ENCODE measurements at places on chromosomes 1 and 21.

- DNase-seq, result no peak
These were observed 309.1 kb downstream of the MATN1 start for GRCh38 chr1:30414086-30414850.

GRCh38 chr1:167819849-167820683 lies 93.9 kb downstream of the ADCY10 start:
- DNase-seq, result peak; percentile 56

GRCh38 chr1:23100074-23100748 lies 68.4 kb downstream of the LUZP1 start:
- no peak for DNase-seq

DNA sequence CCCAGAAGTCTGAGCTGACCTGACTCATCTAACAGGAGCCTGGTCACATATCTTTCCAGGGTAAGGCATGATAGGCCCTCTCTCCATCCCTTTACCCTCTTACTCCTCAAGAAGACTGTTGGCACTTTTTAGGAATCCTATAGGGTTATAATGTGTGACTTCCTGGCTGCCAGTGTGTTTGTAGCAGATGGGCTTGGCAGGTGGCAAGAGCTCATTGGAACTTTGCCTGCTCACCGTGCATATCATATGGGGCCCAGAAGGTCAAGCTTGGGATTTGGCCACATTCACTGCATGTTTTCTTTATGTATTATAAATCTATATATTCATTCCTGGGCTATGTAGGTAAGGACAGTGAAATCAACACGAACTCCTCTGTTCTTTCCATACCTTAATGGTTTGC lies 5.2 kb downstream of the KAZN start:
- DNase-seq, result no peak

DNA sequence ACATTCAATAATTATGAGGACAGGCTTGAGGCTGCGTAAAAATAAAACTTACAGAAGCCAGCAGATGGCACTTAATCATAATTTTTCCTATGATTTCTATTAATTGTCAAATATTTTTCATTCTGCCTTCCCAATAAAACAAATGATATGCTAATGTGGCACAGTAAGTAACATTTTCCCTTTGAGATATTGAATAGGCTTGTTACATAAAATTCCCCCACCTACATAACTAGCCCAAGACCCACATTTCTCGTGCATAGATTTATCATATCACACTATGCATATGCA lies 55.4 kb upstream of the PTGFRN start:
- DNase-seq, result no peak

- no peak for DNase-seq
These were observed 13.3 kb upstream of the ATF3 start for GRCh38 chr1:212595229-212595628.

GRCh38 chr1:28604411-28604810 lies 12.3 kb downstream of the RAB42 start:
- no peak for DNase-seq

DNA sequence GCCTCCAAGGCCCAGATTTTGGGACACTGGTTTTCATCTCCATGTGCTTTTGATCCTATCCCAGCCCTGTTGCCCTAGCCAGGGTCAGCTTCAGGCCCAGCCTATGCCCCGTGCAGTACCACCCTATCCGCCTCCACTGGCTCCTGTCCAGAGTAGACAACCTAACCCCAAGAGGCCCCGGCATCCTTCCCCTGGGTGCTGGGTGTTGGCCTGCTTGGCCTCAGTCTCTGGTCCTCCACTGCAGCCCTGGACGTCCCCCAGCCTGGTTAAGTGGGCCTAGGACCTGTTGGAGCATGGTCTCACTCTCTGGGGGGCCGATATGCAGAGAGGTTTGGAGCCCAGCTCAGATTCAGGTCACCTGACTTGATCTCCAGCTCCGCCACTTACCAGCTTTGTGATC lies 1.6 kb downstream of the CSF3R start:
- DNase-seq, result no peak

DNA sequence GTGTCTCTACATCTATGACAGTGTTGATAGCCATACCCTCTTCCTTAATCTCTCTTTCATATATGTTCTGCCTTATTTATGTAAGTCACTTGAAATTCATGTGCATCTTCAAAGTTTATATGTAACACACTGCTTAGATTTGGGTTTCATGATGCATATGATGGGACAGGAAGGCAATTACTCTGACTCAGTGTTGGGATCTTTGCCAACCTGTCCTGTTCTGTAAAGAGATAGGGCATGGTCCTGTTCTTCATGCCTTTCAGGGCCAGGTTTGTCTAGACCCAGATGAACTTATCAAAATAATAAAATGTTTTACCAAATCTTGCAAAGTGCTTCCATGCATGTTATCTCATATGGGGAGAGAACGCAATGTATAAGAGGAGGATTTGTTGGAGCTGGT lies 69.5 kb downstream of the TMPRSS15 start:
- no peak for DNase-seq

DNA sequence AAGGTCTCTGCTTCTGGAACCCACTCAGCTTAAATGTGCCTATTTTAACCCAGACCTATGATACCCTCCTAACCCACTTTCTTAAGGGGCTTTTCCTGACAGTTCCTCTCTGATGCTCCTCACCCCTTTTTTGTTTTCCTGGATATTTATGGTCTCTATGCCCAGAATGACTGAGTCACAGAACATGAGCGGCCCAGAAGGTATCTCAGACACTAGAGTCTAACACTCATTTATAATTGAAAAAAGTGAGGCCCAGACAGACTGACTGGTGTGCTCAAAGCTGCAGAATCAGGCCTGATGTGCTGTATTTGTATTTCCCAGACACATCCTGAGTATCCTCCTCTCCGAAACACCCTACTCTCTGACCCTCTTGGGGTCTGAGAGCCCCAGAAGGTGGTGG lies 44.0 kb downstream of the LRRC71 start:
- no peak for DNase-seq

DNA sequence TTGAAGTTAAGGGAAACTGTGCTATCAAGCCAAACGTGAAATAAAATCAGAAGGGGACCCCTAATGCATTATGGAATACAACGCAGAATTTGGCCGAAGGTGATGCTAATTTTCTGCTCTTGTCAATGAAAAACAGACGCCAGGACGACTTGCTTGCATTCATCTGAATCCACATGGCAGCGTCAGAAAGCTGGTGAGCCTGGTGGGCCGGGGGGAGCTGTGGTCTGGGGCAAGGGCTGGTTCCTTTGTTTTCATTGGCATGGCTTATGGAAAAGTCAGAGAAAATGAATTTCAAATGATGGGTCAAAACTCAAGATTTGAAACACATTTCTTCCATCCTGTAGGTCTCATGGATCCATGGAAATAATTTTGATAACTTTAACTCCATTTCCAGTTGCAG lies 86.4 kb upstream of the RUNX1 start:
- no peak for DNase-seq

GRCh38 chr1:226979115-226979516 lies 39.0 kb downstream of the COQ8A start:
- no peak for DNase-seq

- DNase-seq, result no peak
These were observed 4.4 kb downstream of the SH2D1B start for GRCh38 chr1:162407539-162407938.

DNA sequence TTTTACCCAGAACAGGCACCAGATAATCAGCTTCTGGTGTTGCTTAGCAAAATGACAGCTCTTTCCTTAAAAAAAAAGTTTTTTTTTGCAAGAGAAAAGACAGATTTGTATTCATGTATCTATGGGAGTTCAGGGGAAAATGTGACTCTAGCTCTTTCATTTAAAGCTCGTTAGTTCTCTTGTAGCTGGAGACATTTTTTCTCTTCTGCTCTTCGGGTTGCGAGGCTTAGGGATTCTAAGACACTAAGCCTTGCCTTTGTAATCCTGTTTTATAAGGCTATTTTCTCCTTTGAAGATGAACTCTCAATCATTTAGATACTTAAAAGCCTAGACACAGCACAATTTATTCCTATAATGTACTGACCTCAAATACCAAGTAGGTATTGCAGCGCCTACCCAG lies 40.3 kb upstream of the EDARADD start:
- no peak for DNase-seq

- DNase-seq, result no peak
These were observed 45.7 kb downstream of the PCNT start for GRCh38 chr21:46369520-46370235.

- DNase-seq, result no peak
These were observed 462.8 kb upstream of the NFIA start for GRCh38 chr1:60619581-60619980.

DNA sequence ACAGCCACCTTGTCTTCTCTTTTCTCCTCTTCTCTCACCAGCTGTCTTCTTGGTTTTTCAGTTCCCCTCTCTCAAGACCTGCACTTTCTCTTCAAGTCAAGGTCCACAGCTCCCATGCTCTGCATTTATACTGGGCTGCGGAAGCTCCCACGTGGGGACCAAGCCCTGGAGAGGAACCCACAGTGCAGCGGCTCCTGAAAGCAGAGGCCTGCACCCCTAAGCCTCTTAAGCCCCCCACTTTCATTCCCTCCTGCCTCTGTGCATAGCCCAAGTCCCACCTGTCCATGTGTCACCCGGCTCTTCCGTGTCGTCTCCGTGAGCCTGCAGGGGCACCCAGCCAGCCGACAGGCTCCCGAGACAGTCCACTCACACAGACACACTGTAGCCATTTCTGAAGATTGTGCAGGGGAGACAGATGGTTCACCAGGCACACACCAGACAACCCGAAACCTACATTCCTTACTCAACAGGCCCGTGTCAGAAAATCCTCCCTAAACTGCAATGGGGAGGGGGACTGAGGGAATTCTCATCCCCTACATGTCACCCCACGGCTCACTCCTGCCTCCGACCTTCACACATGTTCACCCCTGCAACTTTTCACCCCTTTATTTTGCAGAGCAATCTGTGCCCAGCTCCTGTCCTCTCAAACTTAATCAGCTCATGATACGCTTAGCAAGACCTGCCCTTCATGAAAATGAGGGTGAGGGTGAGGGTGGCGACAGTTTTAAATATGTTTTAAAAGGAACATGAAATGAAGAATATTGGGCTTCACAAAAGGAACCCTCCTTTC lies 6.3 kb downstream of the MX2 start:
- DNase-seq, result no peak

DNA sequence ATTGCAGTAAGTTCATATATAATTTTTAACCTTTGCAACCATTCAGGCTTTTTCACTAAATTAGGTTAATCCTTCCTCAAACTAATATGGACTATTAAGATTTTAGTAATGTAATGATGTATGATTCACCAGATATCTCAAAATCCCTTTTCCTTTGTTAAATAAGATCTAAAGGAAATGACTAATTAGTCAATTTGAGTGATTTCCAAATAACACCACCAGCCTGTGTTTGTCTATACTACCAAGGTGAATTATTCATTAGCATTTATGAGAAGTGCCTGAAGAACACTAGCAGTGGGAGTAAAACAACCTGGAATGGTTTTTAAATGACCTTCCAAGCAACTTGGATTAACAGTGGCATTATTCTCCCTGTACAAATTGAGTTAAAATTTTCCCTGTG lies 670.6 kb upstream of the PKN2 start:
- DNase-seq, result no peak

DNA sequence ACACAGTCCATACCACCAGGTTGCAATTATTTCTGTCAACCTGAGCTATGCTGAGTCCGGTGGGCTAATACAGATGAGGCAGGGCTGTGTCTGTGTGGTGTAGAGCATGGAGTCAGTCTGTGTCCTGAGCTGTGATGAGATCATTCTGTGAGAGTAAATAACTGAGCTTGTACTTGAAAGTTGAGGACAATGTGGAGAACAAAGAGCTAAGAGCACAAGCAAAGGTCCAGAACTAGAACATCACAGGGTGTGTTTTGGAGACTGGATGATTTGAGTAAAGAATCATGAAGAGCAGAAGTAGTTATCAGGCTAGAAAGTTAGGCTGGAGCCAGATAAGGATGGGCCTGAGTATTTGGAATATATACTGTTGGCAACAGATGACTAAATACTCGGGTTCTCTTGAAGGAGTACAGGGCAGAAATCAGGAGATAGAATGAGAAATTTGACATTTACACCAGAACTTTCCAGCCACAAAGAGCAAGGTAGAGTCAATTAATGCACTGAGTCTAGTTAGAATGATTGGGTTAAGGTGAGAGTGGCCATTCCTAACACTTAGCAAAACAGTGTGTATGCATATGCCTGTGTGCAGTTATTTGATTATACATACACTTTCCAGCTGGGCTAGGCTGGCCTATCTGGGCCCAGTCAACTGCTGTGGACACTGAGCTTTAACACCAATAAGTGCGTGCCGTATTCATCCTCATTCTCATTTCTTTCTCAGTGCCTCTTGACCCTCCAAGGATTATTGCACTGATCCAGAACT lies 48.8 kb downstream of the LEPR start:
- peak; percentile 26 for DNase-seq

- no peak for DNase-seq
These were observed 52.7 kb downstream of the TRIM33 start for GRCh38 chr1:114458237-114458777.

DNA sequence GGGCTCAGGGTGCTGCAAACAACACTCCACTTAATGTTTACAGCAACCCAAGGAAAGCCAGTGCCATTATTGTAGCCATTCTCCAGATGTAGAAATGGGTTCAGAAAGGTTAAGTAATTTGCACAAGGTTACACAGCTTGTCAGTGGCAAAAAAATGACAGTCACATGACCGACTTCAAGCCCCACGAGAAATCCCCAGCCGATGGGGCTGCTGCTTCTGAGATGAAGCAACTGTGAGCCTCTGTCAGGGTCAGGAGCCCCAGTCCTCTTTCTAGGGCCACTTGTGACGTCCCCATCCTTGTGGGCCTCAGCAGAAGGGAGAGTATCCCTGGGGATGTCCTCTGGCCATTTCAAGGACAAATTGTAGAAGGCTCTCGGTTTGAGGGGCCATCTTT lies 54.8 kb downstream of the EDN2 start:
- no peak for DNase-seq

DNA sequence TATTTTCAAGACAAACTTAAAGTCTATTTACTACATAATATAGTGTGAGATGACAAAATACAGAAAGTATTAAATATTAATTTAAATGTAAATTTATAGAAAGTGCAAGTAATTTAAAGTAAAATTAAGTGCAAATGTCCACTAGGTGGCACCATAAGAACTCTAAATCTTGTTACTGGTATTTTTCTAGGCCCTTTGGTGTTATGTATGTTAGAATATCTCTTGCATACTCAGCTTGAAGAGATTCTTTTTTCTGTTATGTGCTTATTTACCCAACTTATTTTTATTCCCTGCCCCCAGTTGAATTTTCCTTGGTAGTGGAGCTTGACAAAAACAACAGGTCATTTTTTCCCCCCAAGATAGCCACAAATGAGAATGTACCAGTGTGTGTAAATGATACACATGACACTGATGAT lies 71.5 kb downstream of the RPS6KC1 start:
- no peak for DNase-seq

DNA sequence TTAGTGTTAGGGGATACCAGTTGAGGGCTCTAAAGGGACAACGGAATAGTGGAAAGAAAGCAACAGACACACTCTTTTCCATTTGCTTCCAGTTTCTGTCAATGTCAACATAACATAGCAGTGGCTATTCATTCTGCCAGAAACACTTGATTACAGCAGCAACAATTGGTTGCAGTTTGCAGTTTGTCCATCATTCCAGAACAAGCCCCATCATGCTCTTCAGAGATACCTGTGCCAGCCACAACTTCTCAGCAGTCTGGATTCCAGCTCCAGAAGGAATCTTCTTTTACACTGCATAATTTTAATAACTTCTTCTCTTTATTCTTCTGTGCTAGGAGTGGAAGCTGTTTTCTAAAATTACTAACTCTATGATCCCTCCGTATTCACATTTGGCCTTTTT lies 1521.4 kb downstream of the PLA2G4A start:
- DNase-seq, result no peak

GRCh38 chr1:1167841-1168450 lies 5.7 kb upstream of the TTLL10 start:
- DNase-seq, result no peak
